ENCODE measurements at places on chromosomes 1 and 21.

GRCh38 chr1:14987829-14988603 is 165.5 kb upstream of the TMEM51 start:
- DNase-seq, result no peak

DNA sequence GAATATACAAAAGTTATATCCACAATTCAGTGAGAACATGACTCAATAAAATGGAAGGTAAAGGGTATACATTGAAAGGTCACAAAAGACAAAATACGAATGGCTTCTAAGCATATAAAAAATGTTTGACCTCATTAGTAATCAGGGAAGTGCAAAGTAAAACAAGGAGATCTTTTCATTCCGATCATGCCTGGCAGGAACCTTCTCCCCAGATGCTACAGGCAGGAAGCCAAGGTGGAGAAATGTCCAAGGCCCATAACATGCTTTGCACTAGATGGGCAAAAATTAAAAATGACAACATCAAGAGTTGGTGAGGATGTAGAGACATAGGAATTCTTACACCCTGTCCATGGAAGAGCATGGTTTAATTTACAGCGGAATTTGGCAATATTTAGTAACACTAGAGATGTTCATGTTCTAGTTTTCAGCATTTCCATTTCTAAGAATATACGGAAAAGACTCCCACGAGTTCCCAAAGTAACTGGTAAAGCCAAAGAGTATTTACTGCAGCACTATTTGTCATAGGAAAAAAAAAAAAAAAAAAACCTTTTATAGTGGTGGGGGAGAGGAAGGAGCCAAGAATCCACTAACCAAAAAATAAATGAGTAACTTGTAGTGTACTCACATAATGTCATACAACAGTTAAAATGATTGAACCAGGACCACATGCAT is 184.5 kb upstream of the KAZN start:
- DNase-seq, result no peak

DNA sequence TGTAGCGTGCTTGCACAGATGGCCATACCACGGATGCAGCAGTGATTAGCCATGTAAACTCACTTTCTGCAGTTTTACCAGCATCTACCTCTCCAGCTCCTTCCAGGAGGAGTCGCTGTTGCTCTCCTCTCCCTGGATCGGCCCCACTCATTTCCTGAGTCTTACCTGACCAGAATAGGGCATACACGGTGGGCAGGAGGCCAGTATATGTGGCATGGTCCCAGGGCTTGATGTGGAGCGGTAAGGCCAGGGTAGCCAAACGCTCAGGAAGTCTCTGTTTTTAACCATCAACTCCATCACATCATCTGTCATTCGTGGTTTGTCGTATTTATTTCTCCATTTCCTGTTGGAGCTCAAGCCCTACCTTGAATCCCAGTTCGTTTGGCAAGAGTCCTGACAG is 163.4 kb upstream of the USP24 start:
- peak; percentile 44 for DNase-seq

DNA sequence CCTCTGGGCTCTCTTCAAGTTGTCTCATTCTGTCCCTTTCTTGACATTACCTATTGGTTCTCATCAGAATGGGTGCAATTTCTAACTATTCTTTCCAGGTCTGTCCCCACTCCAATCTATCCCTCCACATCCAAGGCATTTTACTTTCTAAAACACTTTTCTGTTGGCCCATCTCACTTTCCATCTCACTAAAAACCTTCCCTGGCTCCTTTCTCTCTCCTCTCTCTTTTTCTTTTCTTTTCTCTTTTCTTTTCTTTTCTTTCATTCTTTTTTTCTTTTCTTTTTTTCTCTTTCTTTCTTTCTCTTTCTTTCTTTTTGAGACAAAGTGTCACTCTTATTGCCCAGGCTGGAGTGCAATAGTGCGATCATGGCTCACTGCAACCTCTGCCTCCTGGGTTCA is 279.2 kb upstream of the SGIP1 start:
- no peak for DNase-seq

DNA sequence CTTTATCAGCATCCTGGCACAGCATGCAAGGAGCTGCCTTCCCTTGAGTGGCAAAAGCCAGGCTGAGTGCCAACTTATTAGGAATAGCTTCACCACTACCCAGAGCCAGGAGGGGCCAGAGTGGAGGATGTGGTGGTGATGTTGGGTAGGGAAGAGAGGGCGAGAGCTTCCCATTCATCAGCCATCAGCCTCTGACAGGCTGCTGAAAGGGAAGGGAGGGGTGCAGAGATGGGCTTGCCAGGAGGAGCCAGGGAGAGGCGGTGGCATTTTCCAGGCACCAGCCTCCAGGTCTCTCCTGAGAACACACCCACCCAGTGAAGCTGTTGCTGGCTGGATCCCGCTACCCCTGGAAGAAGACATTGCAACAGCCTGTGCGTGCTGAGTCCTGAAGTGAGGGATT is 168.5 kb downstream of the ACTL8 start:
- DNase-seq, result no peak

GRCh38 chr21:15324542-15324941 is 259.7 kb upstream of the NRIP1 start:
- DNase-seq, result no peak

DNA sequence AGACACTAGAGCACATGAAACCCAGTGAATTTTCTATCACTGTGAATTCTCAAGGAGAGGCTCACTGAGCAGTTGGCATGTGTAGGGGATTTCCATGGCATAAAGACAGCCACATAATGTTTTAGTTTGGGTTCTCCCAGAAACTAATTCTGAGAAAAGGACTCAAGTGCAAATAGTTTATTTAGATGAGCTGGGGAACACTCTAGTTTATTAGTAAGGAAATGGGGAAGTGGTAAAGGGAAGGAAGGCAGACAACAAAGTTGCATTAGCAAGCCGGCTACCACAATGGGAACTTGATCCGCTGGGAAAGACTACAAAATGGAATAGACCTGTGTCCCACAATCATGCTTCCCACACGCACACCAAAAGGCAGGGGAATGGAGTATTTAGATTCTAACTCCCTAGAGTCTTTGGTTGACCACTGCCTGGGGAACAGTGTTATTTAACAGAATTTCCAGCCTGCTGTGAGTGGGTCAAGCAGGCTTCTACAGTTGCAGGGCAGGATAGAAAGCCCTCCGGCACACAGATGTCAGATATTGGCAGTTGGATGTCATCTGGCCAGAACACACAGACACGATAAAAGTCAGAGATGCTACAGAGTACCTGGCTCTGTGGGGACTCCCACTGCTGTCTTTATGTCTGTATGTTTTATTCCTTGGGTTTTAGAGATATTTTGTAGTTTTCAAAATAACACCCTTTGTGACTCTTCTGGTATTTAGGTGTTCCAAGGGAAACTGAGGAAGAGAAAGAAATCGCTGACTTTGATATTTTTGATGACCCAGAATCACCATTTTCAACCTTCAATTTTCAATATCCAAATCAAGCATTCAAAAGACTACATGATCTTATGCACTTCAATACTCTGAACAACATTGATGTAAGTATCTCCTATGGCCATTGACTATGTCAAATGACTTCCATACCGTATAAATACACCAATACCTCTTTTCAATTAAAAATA is 150.1 kb downstream of the PLA2G4A start:
- no peak for DNase-seq

GRCh38 chr1:43275826-43276620 is 6.2 kb downstream of the TMEM125 start:
- DNase-seq, result peak; percentile 16

GRCh38 chr1:37851262-37851661 is 8.1 kb downstream of the MTF1 start:
- DNase-seq, result no peak

DNA sequence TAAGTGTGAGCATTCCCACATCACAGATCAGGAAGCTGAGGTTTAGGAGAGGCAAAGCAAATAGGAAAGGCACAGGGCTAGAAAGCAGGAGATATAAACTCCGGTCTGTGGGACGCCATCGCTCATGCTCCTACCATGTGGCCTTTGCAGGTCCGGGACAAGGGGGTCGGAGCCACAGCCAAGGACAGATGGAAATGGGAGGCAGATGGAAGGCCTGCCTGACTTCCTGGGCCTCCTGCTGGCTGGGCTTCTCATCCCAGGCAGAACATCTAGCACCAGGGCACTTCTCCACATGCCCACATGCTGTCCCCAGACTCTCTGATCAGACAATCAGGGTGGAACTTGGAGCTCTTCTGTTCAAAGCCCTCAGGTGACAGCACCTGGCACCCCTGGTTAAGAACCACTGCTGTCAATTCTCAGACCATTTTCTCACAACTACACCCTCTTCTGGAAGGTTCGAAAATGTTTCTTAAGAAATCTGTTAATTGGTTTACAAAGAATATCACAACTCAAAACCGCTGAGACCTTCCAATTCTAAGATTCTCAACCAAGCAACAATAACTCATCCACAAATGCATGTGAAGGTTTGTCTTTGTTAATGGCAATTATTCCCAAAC is 173.3 kb upstream of the EDN2 start:
- peak; percentile 22 for DNase-seq

- DNase-seq, result peak; percentile 66
Measured at GRCh38 chr1:228416217-228416933, at the start of gene TRIM17. TSS of gene TRIM17 (minus strand) at chr1:228416861. CDS start at chr1:228415072, 1,789 bp downstream.

DNA sequence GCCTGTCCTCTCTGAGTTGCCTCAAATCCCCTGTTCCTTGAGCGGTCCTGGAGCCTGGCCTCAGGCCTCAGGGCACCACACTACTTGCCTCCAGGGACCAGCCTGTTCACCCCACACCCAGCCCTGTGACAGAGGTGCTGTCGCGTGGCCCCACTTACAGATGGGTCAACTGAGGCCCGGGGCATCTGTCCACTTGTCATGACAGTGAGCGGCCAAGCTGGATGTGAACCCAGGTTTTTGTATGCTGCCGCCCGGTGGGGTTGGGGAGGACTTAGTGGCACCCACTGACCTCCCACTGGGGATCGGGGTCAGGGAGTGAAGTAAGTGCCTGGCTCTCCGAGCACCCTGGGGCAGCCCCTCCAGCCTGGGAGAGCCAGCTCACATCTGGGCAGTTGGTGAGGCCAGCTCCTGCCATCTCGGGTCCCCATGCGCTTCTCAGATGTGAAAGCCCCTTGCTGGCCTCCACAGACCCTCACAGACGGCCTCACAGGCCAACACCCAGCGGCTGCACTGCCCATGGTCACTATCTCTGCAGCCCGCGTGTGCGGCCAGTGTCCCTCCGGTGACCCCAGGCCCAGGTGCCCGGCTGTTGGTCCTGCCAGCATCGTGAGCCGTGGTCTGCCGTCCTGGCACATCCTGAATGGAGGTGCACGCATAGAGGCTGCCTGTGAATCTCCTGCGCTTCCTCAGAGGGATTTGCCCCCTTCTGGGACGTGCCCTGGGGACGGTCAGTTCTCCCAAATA is 9.3 kb upstream of the FAAP20 start:
- DNase-seq, result no peak

DNA sequence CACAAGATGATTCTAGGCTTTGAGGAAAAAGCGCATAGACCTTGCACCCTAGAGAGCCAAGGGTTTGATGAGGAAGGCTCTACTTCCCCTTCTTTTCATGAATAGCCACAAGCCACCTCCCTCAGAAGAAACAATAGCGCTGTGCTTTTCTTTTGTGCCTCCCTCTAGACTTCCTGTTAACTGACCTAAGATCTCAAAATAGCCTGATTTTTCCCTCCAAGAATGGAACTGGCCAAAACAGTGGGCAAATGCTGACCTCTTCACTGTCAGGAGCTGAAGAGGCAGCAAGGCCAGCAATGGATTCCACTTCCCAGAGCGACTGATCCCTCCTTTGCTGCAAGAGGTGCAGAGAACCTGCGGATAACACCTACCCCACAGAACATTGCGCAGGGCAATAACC is 362.8 kb downstream of the KCNH1 start:
- no peak for DNase-seq

DNA sequence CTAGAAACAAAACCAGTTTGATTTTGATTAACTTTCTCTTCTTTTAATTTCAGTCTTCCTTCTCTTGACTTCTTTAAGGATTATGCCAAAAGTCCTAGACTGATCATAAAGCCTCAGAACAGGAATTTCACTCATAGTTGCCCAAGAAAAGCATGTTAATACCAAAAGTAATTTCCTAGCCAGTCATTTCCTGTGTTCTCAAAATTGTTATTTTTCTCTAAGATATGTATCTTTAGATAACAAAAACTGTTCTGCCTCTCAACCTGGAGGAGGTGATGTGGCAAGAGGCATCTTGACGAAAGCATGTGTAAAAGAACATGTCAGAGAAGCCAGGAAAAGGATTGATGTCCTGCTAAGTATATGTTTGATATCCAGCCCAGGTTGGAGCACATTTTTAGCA is 78.0 kb upstream of the IPO9 start:
- DNase-seq, result no peak

GRCh38 chr1:51326839-51327238 is 3.5 kb downstream of the TTC39A start:
- DNase-seq, result no peak

DNA sequence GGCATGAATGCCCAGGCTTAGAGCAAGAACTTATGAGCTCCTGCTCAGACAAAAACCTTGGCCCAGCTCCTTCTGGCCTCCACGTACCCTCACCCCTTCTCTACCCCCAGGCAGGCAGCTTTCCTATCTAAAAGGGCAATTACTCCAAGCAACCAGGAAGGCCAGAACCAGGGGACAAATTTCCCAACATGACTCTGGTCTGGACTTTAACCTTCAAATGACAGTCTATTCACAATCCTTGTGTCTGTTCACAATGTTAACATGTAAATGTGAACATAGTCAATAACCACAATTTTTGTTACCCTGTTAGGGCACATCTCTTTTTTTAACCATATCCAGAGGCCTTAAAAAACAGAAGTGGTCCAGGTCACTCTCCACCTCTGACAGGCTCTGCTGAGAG is 64.4 kb upstream of the LAPTM5 start:
- no peak for DNase-seq

DNA sequence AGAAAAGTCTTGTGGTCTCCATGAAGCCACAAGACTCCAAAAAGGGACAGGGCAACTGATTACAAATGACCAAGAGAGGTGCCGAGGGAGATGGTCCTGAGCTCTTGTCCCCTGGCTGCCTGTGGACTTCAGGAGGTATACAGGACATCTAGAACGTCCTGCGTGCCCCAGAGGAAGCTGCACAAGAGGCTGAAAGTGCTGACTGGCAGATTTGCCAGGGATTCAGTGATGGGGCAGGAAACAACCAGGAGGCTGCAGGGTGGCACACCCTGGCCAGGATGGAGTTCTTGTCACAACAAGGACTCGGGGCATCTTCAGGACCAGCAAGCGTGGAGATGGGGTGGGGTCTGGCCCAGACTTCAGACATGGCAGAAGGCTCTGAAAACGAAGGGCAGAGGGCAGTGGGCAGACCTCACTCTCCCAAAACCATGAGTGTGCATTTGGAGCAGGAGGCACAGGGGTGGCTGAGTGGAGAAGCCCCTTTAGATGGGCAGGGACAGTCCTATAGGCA is 13.4 kb upstream of the PKP1 start:
- no peak for DNase-seq

DNA sequence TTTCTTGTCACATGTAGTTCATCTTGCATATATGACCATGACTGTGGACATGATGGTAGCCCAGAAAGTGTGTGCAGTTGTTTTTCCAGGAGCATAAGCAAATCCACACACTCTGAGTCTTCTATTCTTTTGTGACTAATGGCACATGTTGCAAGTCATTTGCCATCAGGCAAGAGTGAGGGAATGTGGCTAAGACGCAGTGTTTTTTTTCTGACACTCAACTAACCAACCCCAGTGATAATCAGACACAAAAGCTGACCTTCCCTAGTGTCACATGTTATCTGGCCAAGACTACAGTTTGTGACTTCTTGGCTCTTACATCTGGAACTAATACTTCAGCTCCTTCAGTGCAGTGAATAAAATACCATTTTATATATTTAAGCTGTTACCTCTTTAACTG is 108.8 kb downstream of the ITSN1 start:
- DNase-seq, result no peak

Data from activated naive CD4-positive, alpha-beta T cell treated with anti-CD3 and anti-CD28 coated beads, Interleukin-2, amount 10 ng/mL, durations not matched to agents 7 days and 5 days (primary cell).